ENCODE measurements at places on chromosomes 13 and 19. TPM values are rescaled to one million over a fixed set of nuclear protein-coding genes. Genes with fewer than 3 reads are reported as not detected.

The FFAR1 gene
- total RNA-seq, result not detected

The CCNE1 gene
- 41.2 TPM for total RNA-seq

The CGB5 gene
- total RNA-seq, result not detected

The MIDN gene
- 166 TPM for total RNA-seq

DNA sequence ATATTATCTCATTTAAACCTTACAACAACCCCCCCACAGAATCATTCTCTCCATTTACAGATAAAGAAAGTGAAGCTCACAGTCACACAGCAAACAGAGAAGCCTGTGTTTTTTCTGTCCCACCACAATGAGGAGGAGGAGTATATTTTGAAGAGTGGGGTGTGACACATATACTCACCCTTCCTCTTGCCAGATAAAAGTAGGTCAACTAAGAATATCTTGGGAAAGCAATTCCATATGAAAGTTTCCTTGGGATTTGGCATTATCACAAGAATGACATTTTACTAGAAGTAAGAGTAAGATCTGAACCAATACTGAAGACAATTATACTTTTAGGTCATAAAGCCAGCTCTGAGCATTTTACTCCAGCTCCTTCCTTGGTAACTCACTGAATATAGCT, 287.5 kb upstream of the HTR2A start:
- H3K27me3 ChIP-seq, result no peaks in the 10 kb centered on the region
- H3K4me1 ChIP-seq, result no peaks in the 10 kb centered on the region
- H3K27ac ChIP-seq, result no peak overlapping the region
- no peak for DNase-seq

DNA sequence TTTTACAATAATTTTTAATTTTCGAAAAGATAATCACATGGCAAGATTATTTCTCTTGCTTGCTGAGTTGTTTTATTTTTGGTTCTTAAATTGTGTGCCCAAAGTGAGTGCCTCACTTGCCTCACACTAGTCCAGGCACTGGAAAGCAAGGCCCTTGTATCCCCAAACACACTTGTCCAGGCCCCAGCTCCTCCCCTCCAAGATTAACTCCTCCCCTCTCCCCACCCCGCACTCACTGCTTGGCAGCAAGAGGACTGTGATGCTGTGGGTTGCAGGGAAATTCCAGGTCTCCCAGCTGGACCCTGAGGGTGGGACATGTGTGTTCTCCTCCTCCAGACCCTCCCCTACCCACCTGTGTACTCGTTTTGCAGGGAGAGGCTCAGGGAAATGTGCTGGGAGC, 3.9 kb downstream of the SIGLEC12 start:
- H3K27ac ChIP-seq, result no peak overlapping the region
- H3K36me3 ChIP-seq, result no peaks in the 10 kb centered on the region
- no peak for DNase-seq
- H3K4me1 ChIP-seq, result no peaks in the 10 kb centered on the region
- no peaks in the 10 kb centered on the region for H3K27me3 ChIP-seq
- H3K4me3 ChIP-seq, result no peak overlapping the region

GRCh38 chr19:14479309-14479974, 4.3 kb upstream of the PTGER1 start:
- 0 out of 2 replicates have a peak overlapping the region, but pooled peaks have one; percentile 12 for H3K27ac ChIP-seq
- H3K4me3 ChIP-seq, result no peak overlapping the region

GRCh38 chr19:58474997-58475713, 997 bp upstream of the ZNF446 start:
- peaks cover 7% of the 10 kb centered on the region for H3K36me3 ChIP-seq
- no peak for DNase-seq
- peaks cover 6% of the 10 kb centered on the region for H3K4me1 ChIP-seq
- peak overlapping the region; percentile 76 for H3K4me3 ChIP-seq
- no peaks in the 10 kb centered on the region for H3K27me3 ChIP-seq

DNA sequence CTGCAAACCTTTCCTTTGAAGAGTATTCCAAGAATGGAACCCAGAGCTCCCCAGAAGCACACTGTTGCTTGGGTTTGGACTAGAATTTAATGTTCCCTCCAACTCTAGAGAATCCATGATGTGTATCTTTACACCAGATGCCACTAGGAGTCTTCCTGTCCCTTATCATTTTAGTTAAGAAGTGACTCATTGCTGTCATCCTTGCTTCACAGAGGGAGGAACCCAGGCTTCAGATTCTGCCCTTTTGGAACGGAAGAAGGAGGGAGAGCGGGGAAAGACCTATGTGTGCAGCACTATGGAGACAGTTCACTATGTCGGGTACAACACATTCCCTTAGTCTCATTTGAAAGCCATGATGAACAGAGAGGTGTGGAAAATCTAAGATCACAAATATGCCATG, 2.1 kb upstream of the ATP12A start:
- H3K27ac ChIP-seq, result no peak overlapping the region
- H3K4me3 ChIP-seq, result no peak overlapping the region
- no peaks in the 10 kb centered on the region for H3K36me3 ChIP-seq
- H3K27me3 ChIP-seq, result peaks cover 3% of the 10 kb centered on the region
- no peak for DNase-seq

DNA sequence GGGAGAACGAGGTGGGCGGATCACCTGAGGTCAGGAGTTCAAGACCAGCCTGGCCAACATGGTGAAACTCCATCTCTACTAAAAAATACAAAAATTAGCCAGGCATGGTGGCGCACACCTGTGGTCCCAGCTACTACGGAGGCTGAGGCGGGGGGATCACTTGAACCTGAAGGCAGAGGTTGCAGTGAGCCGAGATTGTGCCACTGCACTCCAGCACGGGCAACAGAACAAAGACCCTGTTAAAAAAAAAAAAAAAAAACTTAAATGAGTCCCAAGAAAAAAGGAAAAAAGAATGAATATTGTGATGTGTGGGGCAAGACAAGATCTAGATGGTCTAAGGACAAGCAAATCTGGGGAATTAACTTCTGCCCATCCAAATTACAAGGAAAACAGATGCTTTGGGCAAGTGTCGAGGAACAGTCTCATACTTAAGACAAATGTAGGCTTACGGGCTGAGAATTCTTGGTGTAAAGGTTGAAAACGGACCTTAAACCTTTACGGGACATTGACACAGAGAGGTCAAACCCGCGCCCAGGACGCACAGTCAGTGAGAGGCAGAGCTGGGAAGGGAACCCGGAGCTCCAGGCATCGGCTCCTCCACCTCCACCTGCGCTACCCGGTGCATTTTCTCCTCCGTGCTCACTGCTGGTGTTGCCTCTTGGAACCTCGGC, 656 bp upstream of the ZNF324 start:
- H3K27me3 ChIP-seq, result no peaks in the 10 kb centered on the region
- H3K4me1 ChIP-seq, result no peaks in the 10 kb centered on the region
- H3K36me3 ChIP-seq, result no peaks in the 10 kb centered on the region
- DNase-seq, result no peak

GRCh38 chr19:50663482-50663790, 14.2 kb downstream of the C19orf81 start:
- no peak overlapping the region for H3K27ac ChIP-seq
- DNase-seq, result no peak
- no peaks in the 10 kb centered on the region for H3K36me3 ChIP-seq
- H3K4me1 ChIP-seq, result peaks cover 10% of the 10 kb centered on the region

DNA sequence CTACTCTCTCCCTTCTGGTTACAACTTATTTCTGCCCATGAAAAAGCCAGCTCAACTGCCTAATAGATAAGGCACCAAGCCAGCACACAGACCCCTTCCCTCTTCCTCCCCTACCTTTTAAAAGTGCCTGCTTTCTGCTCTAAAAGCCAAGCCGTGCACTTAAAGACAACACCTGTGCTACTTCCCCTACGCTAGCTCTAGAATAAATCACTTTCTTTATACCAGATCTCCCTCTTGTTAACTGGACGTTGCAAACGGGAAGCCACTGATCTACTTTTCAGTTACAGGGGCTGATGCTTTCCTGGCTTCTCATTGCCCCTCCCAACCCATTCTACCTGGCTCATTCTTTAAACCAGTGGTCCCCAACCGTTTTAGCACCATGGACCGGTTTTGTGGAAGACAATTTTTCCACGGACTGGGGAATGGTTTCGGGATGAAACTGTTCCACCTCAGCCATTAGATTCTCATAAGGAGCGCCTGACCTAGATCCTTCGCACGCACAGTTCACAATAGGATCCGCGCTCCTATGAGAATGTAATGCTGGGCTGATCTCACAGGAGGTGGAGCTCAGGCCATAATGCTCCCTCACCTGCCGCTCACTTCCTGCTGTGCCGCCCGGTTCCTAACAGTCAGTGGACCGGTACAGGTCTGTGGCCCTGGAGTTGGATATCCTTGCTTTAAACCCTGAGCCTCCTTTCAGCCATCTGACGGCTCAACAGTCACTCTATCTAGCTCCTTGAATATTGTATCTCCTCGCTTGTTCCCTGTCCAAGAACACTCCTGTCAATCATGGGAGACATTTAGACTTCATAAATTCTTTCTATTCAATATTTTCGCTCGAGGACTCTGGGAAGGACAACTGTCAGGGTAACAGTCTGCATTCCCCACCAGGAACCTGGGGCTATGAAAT, 841 bp upstream of the ZNF223 start:
- no peaks in the 10 kb centered on the region for H3K36me3 ChIP-seq
- peaks cover 2% of the 10 kb centered on the region for H3K4me1 ChIP-seq
- H3K27ac ChIP-seq, result no peak overlapping the region
- peak overlapping the region; percentile 70 for H3K4me3 ChIP-seq
- DNase-seq, result no peak

DNA sequence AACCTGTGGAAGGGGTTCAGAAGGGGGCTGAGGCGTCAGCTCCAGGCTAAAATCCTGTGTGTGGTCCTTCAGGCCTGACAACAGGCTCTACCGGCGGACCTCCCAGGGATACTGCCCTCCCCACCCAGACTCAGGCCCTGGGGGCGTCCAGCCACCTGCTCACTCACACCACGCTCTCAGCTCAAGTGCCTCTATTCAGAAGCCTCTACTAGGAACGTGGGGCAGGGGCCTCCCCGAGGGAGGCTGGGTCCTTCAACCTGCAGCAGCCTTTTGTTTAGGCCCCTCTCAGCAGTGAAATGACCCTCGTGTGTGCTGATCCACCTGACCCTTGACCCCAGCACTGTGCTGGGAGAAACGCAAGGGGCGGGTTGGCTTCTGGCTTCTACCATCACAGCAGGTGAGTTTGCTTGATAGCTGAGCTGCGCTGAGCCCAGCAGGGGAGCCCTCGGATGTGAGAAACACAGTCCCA, 10.6 kb downstream of the PLPP2 start:
- H3K36me3 ChIP-seq, result peaks cover 35% of the 10 kb centered on the region
- peaks cover 3% of the 10 kb centered on the region for H3K4me1 ChIP-seq
- no peak overlapping the region for H3K27ac ChIP-seq

DNA sequence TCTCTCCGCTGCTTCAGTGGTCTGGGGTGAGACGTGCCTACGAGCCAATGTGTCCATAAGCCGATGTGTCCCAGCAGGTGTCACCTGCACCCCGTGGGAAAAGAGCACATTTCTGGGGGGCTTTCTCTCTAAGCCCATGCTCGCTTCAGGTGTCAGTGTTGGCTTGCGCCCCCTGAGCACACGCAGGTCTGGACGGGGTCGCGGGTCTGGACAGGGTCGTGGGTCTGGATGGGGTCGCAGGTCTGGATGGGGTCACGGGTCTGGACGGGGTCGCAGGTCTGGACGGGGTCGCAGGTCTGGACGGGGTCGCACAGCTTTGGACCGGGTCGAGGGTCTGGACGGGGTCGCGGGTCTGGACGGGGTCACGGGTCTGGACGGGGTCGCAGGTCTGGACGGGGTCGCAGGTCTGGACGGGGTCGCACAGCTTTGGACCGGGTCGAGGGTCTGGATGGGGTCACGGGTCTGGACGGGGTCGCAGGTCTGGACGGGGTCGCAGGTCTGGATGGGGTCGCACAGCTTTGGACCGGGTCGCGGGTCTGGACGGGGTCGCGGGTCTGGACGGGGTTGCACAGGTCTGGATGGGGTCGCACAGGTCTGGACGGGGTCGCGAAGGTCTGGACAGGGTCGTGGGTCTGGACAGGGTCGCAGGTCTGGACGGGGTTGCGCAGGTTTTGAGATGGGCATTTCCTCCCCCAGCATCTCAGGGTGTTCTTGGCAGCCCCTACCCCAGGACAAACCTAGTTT, 24.5 kb upstream of the TFDP1 start:
- no peaks in the 10 kb centered on the region for H3K27me3 ChIP-seq
- H3K4me1 ChIP-seq, result peaks cover 4% of the 10 kb centered on the region
- peak; percentile 34 for DNase-seq
- H3K27ac ChIP-seq, result no peak overlapping the region
- no peaks in the 10 kb centered on the region for H3K36me3 ChIP-seq

All from H1 (cell line).